Activated T-helper 2 cell treated with anti-CD3 and anti-CD28 coated beads, Interferon-gamma antibody, Interleukin-2, Interleukin-4, amounts not matched to agents 10 μg/mL and 5 μg/mL and 100 μg/mL, durations not matched to agents 14 hours and 24 hours and 36 hours (primary cell): ENCODE measurements at places on chromosomes 11 and 22. TPM values are rescaled to one million over a fixed set of nuclear protein-coding genes. Genes with fewer than 3 reads are reported as not detected.
A peak's percentile ranks its signal among the peaks of the same experiment; 100 is the strongest.

DNA sequence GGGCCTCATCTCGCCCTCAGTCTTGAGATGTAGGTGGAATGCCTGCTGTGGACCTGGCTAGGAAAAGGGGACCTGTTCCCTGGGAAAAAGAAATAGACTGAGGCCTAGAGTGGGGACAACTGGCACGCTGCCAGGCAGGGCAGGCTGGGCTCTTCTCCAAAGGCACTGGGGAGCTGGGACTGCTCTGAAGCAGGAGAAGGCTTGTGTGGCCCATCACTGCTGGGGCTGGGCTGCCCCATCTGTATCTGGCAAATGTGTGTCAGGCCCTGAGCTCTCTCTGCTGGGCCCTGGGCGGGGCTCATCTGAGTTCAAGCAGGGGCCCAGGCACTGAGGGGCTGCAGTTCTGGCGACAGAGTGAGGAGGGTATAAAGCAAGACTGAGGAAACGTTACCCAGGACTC lies 32.9 kb downstream of the ARVCF start:
- H3K27me3 ChIP-seq, result peaks cover 4% of the 10 kb centered on the region
- no peaks in the 10 kb centered on the region for H3K4me1 ChIP-seq

- peaks cover 27% of the 10 kb centered on the region for H3K36me3 ChIP-seq
- peak overlapping the region; percentile 95 for H3K4me3 ChIP-seq
- peak overlapping the region; percentile 77 for H3K27ac ChIP-seq
- H3K4me1 ChIP-seq, result peaks cover 8% of the 10 kb centered on the region
- DNase-seq, result no peak
Observed at GRCh38 chr11:2400762-2401435, 349 bp downstream of the TSSC4 start.

AQP11 gene
- 0.52 and 0.97 TPM in 2 replicates for total RNA-seq

RRP7A gene
- 108 and 110 TPM in 2 replicates for total RNA-seq

- H3K27ac ChIP-seq, result no peak overlapping the region
- H3K4me1 ChIP-seq, result peaks cover under 1% of the 10 kb centered on the region
- DNase-seq, result no peak
- no peaks in the 10 kb centered on the region for H3K27me3 ChIP-seq
Observed at GRCh38 chr22:30908051-30908461, 60.5 kb downstream of the MORC2 start.
